Skeletal muscle cell (primary cell): ENCODE measurements at places on chromosomes 4 and X.
A peak's percentile ranks its signal among the peaks of the same experiment; 100 is the strongest.

- DNase-seq = no peak
Observed at GRCh38 chr4:80486603-80487002, 151.1 kb downstream of the CFAP299 start.

GRCh38 chr4:95141361-95141760 lies 383.6 kb downstream of the BMPR1B start:
- DNase-seq = peak; percentile 43

DNA sequence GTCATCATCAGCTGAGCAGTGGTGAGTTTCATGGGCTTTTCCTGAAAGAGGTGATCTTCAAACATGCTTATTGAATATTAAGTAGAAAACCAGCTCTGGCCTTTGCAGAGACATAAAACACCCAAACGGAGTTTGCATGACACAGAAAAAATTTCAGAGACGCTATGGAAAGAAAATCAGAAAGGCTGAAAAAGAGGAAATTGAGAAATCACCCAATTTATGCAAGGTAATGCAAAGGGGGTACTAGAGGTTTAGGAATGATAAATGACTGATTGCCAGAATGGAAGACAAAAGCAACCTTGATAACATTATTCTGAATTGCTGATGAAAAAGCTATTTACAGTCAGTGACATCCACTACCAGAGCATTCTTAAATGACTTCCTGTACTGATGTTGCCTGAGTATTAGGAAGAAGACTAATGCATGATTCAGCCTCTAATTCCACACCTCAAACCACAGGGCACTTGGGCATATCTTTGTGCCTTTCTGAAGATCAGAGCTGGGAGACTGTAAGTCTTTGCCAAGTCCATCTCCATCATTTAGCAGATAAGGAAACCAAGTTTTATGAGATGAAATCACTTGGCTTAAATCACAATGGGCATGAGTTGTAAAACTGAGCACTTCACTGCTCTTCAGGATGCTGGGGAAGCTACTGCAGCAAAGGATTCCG lies 565.7 kb downstream of the PPARGC1A start:
- no peak for DNase-seq

DNA sequence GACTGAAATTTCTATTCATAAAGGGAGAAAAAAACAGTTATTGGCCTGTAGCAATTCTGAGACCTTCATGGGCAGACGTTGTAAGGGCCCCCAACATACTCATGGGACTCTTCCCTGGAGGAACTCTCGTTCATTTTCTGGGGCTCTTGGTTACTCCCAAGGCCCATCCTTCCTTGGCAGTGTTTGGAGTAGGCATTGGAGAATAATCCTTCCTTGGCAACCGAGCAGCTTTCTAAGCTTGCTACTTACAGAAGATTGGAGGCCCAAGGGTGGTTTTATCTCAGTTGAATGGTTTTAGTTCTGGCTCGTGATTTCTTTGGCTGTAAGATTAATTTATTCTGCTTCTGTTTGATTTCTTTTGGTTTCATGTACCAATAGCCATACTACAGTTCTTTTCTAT lies 50.4 kb downstream of the ALG13 start:
- no peak for DNase-seq

DNA sequence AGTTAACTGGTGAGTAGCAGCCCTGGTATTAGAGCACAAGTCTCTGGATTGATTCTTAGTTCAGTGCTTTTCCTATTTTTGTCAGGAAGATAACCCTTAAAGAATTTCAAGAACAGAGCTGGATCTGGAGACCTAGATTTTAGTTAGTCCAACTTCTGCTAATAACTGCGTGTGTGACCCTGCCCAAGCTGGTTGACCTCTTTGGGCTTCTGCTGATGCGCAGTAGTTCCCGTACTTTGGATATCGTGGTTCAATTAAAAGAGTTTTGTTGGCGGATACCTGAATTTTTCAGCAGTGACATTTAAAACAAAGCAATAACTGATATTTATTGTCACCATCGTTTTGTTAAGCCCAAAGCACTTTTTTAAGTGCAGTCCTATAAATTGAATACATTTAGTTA lies 9.3 kb downstream of the MSMO1 start:
- no peak for DNase-seq

GRCh38 chr4:169225058-169225751 lies 45.6 kb downstream of the SH3RF1 start:
- peak; percentile 94 for DNase-seq

- DNase-seq = no peak
Observed at GRCh38 chr4:182297659-182298058, 54.5 kb downstream of the TENM3 start.

DNA sequence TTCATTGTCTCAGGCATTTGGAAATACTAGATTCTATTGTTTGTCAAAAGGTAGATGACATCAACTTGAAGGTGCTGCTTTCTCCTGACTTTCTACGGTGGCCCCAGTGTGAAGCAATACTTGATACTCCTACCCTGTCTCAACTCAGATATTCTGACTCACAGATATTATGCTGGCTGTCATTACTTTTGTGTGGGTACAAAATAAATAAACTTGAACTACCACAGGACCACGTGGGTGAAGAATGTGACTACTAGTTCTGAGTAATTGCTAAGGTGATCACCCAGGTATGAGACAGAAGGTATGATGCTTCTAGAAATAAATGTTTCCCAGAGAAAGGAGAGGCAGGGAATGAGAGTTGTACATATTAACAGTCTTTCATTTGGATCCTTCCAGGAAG lies 275.3 kb upstream of the SPOCK3 start:
- DNase-seq = no peak

DNA sequence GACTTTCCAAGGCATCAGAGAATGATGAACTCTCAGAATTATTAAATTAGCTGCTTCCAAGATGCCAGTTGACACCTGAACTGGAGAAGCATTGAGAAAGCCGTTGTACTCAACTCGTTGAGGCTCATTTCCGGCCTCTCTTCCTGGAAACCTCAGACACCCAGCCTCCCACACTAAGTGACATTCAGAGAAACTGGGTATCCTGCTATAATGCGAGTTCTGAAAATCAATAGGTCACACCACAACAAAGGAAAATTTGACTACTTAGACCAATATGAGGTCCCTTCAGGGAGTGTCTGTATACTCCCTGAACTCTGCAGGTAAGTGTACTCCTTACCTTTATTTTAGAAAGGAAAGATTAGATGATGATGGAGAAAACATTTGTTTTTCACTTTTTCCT lies 51.2 kb downstream of the ENPEP start:
- DNase-seq = no peak

DNA sequence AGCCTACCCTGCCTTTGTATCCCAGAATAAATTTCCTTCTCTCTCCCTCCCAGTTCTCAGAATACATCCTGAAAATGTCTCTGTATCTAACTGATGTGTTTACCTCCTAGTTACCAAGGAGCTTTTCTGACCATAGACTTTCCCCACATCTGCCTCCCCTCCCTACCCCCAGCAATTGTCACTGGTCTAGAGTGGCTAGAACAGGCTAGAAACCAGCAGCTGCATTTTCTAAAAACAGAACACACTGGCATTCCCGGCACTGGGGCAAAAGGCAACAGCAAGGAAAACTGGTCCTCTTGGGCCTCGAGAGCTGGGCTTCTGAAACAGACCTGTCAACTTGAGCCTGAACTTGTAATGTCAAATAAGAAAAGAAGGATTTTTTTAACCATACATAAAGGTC lies 16.4 kb downstream of the TASL start:
- no peak for DNase-seq

DNA sequence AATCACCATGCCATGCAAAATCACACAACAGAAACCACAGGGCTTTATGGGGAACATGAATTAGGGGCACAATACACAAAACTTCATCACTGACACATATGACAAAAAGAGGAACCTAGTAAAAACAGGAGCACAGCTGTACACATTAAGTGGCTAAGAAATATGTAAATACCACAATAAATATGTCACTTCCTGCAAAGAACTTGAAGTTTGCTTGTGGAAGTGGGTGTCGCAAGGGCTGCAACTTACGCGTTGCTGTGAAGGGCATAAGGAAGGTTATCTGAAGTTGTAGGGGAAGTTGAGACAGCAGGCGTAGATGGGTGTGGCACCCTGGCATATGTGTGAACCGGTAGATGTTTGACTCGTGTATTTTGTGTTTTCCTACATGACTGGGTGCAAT lies 42.4 kb downstream of the CLCN4 start:
- DNase-seq = no peak

- no peak for DNase-seq
Observed at GRCh38 chrX:40953369-40953768, 131.9 kb upstream of the USP9X start.

- no peak for DNase-seq
Observed at GRCh38 chr4:138162259-138162658, 79.9 kb downstream of the SLC7A11 start.

DNA sequence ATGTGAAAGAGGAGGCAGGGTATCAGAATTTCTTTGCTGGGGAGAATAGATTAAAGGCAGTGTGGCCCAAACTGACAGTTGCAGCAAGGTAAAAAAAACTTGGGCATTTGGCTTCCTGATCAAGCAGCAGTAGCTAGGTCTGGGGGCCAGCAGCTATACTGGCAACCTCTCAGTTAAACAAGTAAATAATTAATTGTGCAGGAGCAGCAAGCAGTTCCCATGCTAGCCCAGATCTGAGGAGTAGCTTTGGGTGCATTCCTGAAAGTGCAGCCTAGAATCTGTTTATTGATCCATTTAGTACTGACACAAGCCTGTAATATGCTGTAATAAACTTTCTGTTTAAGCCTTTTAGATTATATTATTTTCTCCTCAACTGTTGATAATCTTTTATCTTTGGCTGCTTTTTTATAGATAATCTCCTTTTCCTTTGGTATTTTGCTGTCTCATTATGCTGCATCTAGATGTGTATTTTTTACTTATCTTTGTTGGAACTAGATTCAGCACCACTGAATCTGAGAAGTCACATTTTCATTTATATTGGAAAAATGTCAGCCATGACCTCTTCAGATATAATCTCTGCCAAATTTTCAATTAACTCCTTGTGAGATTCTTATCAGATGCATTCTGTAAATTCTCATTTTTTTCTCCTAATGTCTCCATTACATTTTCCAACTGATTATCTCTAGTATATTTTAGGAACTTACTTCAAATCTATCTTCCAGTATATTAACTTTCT lies 276.3 kb downstream of the STPG2 start:
- no peak for DNase-seq

- no peak for DNase-seq
Observed at GRCh38 chrX:74434336-74434735, 13.0 kb downstream of the SLC16A2 start.

- no peak for DNase-seq
Observed at GRCh38 chr4:10302096-10302495, 155.1 kb downstream of the ZNF518B start.

- DNase-seq = no peak
Observed at GRCh38 chr4:171812665-171813525, at the start of gene GALNTL6. Gene GALNTL6 (plus strand): TSS chr4:171813404.

- no peak for DNase-seq
Observed at GRCh38 chrX:117002981-117003380, 540.2 kb upstream of the CT83 start.

- no peak for DNase-seq
Observed at GRCh38 chrX:140510306-140510676, 5.4 kb upstream of the SOX3 start.

DNA sequence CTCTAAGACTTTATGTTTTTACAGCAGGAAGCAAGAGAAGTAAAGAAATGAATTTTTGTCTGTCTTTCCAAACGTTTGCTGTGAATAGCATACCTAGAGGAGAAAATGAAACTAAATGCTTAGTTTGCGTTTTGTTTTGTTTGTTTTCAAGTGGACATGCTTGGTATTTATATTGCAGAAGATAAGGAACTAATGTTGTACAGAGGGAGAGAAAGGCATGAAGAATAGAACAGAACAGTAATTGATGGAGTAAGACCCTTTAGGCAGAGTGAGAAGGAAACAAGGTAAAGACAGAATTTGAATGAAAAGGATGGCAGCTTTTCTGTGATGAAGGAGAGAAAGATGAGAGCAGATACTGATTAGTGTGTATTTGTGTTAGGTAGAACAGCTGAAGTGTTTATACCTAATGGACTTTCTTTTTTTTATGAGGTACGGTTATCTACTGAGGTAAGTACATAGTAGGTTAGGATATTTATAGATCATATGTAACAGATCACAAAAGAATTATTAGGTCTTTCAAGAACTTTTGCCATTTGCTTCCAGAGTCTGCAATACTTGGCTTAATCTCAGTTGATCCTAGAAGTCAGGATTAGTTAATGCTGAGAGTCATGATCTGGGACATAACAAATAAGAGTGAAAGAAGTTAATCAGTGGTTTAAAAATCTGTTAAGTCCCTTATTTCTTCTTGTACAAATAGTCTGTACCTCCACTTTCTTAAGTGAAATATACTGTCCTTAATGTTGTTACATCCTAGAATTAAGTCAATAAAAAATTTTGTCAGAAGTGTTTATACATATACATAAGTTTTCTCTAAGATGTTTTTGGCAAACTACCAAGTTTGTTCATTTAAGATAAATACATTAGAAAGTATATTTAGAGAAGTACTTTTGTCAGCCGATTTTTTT lies 36.8 kb downstream of the FABP2 start:
- DNase-seq = no peak

GRCh38 chr4:74555231-74555630 lies 110.3 kb downstream of the AREG start:
- DNase-seq = no peak

DNA sequence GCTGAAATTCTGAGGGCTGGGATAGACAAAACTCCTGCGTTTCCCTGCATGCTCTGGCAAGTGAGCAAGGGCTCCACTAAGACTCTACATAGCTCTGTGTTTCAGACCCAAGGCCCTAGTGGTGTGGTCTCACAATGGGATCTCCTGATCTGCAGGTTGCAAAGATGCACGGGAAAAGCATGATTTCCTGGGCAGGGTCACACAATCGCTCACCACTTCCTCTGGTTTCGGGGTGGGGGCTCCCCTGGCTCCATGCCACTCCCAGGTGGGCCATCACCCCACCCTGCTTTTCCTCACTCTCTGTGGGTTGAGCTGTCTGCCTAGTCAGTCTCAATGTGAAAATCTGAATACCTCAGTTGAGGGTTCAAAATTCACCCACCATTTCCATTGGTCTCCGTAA lies 111.5 kb downstream of the KLF8 start:
- no peak for DNase-seq

DNA sequence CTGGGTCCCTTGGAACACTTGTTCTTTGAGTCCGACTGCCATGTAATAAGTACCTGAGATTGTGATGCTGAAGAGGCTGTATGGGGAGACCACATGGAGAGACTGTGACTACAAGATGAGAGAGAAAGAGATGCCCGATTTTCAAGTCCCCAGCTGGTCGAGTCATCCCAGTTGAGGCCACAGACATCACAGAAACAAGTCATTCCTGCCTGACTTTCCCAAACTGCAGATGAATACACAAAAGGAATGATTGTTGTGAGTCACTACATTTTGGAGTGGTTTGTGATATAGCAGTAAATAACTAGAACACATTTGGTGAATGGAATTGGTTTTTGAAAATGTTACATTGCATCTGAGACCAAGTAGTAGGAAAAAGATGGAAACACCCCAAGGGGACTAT lies 9.0 kb upstream of the YIPF7 start:
- DNase-seq = no peak

DNA sequence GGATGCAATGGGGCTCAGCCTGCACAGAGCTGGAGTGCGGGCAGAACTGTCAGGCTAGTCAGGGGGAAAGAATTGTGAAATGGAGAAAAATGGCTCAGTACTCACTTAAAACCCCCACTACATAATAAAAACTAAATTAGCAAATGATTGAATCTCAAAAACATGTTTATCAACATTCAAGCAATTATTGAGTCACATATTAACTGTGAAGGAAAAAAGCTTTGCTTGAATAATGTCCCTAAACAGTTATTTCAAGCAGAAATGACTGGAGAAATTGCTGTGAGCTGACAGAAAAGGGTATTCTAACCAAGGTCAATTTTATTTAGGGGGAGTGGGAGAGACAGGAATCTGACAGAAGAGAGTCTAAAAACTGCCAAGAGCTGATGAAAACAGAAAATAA lies 37.4 kb downstream of the GPC3 start:
- no peak for DNase-seq

GRCh38 chr4:11505221-11505971 lies 76.7 kb upstream of the HS3ST1 start:
- DNase-seq = no peak
